Mesenchymal stem cell (in vitro differentiated cells and primary cell): ENCODE measurements at places on chromosomes 4 and X.

- no peak overlapping the region for H3K4me3 ChIP-seq
- peak; percentile 72 for DNase-seq
- no peak overlapping the region for H3K27ac ChIP-seq
- H3K4me1 ChIP-seq = no peaks in the 10 kb centered on the region
- no peaks in the 10 kb centered on the region for H3K27me3 ChIP-seq
Observed at GRCh38 chr4:85968945-85969819, 390.7 kb downstream of the MAPK10 start.

DNA sequence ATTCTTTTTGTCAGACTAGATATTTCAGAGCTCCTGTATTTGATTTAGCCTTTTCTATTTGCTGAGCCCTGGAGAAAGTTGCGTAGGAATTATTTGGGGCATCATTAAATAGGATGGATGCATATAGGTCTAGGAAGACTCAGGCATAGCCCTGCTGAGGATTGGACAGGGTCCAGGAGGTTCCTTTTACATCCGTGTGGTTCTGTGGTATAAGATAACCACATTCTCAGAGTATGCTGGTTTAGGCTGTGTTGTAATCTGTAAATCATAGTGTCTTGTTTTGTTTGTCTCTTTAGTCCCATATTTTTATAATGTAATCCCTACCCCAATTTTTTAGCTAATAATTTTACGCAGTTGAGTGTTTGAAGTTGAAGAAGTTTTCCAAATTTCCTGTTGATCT is 513.7 kb downstream of the RPA4 start:
- DNase-seq = peak; percentile 59
- H3K27me3 ChIP-seq = no peaks in the 10 kb centered on the region
- no peaks in the 10 kb centered on the region for H3K36me3 ChIP-seq
- no peak overlapping the region for H3K27ac ChIP-seq
- H3K4me1 ChIP-seq = no peaks in the 10 kb centered on the region
- no peak overlapping the region for H3K4me3 ChIP-seq

DNA sequence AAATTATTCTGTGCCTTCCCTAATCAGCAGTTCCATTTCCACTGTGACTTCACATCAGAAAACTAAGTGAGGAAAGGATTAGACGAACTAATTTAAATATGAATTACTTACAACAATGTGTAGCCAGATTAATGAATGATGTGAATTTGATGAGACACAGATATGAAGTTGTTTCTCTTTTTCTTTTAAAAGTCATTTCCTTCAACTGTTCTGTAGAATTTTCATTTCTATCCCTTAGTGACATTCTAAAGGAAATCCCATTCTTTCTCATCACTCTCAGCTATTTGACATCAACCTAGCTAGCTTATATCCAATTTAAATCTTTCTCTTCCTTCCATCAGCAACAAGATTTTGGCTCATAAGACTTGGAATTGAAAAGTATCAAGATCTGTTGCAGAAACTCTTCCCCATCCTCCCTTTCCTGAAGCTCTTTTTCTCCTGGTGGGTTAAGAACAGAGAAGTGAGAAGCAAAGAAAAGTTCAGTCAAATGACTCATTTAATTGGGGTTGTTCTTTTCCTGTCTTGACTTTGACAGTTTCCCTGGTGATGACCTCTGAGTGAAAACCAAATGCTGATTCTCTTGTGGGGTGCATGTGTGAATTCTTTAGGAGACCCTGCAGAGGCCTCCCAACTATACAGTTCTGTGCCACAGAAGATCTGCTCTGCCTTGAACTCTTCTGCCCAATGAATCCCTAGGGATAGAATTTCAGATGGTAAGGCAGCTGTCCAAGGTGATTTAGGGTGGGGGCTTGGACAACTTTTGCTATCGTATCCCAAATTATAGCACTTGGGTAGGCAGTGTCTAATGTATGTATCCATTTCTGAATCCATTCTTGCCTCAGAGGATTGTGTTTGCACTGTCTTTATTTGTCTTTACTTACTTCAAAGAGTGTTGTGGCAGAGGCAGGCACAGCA is 232.5 kb upstream of the GPRIN3 start:
- H3K4me1 ChIP-seq = no peaks in the 10 kb centered on the region
- H3K27me3 ChIP-seq = no peaks in the 10 kb centered on the region
- H3K36me3 ChIP-seq = no peaks in the 10 kb centered on the region
- peak; percentile 62 for DNase-seq
- H3K27ac ChIP-seq = no peak overlapping the region

DNA sequence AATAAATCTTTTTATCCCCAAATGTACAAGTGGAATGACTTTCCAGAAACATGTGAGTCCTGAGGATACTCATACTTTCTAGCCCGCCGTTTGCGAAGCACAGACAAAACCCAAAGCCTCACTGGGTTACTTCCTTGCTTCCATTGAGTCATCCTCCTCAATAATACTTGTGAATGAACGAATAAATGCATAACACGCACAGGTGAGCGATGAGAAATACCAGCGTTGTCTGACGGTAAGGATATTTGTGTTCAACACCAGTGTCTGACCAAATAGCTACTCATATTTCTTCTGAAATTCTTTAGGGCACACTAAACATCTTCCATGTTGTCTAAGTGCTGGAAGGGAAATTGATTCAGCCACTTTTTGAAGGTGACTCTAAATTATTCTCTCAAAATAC is 36.0 kb downstream of the CCNG2 start:
- no peak overlapping the region for H3K27ac ChIP-seq
- H3K4me1 ChIP-seq = no peaks in the 10 kb centered on the region
- no peak overlapping the region for H3K4me3 ChIP-seq
- no peaks in the 10 kb centered on the region for H3K36me3 ChIP-seq

DNA sequence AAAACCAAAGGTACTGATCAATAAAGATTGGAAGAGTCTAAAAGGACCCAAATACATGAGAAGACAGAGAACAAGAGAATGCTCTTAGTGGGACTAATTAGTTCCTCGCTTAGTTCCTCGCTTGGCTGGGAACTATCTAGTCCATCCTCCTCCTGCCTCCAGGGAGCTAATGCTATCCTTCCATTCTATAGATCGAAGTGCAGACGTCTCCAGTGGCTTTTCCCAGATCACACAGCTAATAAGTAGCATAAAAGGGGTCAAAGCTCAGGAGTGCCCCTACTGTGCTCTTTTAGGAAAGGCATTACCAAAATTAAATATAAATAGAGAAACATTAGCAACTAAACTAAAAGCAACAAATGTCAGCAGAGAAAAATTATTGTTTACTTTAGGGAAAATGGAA is 42.3 kb upstream of the PPARGC1A start:
- no peak overlapping the region for H3K4me3 ChIP-seq
- no peak overlapping the region for H3K27ac ChIP-seq
- peaks cover 7% of the 10 kb centered on the region for H3K4me1 ChIP-seq
- H3K27me3 ChIP-seq = no peaks in the 10 kb centered on the region
- no peaks in the 10 kb centered on the region for H3K36me3 ChIP-seq

DNA sequence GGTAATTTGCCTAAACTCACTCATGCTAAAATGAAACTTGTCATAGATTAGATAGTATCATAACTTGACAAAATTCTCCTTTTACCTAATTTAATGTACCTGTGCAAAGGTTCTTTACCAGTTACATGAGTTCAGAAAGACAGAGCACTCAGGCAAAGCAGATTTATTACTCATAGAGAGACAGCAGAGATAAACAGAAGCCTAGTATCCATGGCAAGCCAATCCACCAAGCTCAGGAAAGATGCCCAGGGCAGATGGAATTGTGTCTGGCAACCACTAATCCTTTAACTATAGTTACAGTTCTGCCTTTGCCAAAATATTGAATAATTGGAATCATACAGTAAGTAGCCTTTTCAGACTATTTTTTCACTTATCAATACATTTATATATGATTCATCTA is 826.2 kb downstream of the TECRL start:
- DNase-seq = no peak
- H3K36me3 ChIP-seq = no peaks in the 10 kb centered on the region
- H3K4me1 ChIP-seq = peaks cover 7% of the 10 kb centered on the region
- no peaks in the 10 kb centered on the region for H3K27me3 ChIP-seq

GRCh38 chr4:11741190-11741652 is 312.5 kb upstream of the HS3ST1 start:
- H3K4me3 ChIP-seq = no peak overlapping the region
- peaks cover 2% of the 10 kb centered on the region for H3K4me1 ChIP-seq
- H3K27ac ChIP-seq = peak overlapping the region; percentile 28
- peak; percentile 78 for DNase-seq

GRCh38 chr4:71498002-71498401 is 159.2 kb downstream of the SLC4A4 start:
- no peaks in the 10 kb centered on the region for H3K4me1 ChIP-seq
- DNase-seq = peak; percentile 73
- H3K27ac ChIP-seq = no peak overlapping the region
- no peaks in the 10 kb centered on the region for H3K36me3 ChIP-seq
- H3K27me3 ChIP-seq = no peaks in the 10 kb centered on the region
- no peak overlapping the region for H3K4me3 ChIP-seq

GRCh38 chrX:25001808-25002660 is 13.7 kb downstream of the ARX start:
- no peaks in the 10 kb centered on the region for H3K36me3 ChIP-seq
- no peak overlapping the region for H3K27ac ChIP-seq
- peaks cover 26% of the 10 kb centered on the region for H3K4me1 ChIP-seq
- H3K4me3 ChIP-seq = no peak overlapping the region
- no peak for DNase-seq

- H3K4me1 ChIP-seq = no peaks in the 10 kb centered on the region
- H3K27ac ChIP-seq = no peak overlapping the region
- no peak overlapping the region for H3K4me3 ChIP-seq
- no peak for DNase-seq
Observed at GRCh38 chr4:146368209-146368608, 153.5 kb downstream of the SLC10A7 start.

DNA sequence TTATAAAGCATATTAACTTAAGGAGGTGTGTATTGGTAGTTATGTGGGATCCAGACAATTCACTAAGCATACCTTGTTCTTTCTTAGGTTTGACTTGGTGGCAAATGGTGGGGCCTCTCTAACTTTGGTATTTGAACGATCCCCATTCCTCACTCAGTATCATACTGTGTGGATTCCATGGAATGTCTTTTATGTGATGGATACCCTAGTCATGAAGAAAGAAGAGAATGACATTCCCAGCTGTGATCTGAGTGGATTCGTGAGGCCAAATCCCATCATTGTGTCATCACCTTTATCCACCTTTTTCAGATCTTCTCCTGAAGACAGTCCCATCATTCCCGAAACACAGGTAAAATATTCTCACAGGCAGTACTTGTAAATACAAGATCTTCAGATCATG is 186.4 kb downstream of the DCTD start:
- DNase-seq = no peak
- H3K4me3 ChIP-seq = no peak overlapping the region
- peaks cover 6% of the 10 kb centered on the region for H3K36me3 ChIP-seq
- no peak overlapping the region for H3K27ac ChIP-seq
- no peaks in the 10 kb centered on the region for H3K4me1 ChIP-seq

GRCh38 chr4:17120761-17121160 is 222.3 kb upstream of the LDB2 start:
- no peaks in the 10 kb centered on the region for H3K4me1 ChIP-seq
- no peak overlapping the region for H3K27ac ChIP-seq
- no peak for DNase-seq

DNA sequence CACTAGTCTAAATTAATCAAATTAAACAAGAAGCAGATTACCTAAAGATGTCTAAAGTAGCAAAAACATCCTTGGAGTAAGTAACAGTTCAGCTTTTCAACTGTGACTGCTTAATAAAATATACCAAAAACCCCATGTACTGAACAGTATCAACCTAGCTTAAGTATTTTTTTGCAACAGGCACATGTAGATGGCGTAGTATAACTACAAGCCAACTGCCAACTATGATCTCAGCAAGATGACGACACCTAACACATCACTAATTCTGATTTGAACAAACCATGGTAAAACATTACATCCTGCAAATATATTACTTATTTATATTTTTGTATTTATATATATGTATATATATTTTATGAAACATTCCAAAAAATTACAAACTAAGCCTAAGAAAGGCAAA is 24.5 kb downstream of the DHX15 start:
- H3K4me1 ChIP-seq = peaks cover 2% of the 10 kb centered on the region
- H3K4me3 ChIP-seq = no peak overlapping the region
- peaks cover 36% of the 10 kb centered on the region for H3K36me3 ChIP-seq
- DNase-seq = peak; percentile 25

GRCh38 chrX:9135901-9136510 is 102.1 kb upstream of the FAM9B start:
- no peak overlapping the region for H3K4me3 ChIP-seq
- H3K27me3 ChIP-seq = no peaks in the 10 kb centered on the region
- H3K4me1 ChIP-seq = no peaks in the 10 kb centered on the region
- DNase-seq = peak; percentile 26

- H3K27me3 ChIP-seq = no peaks in the 10 kb centered on the region
- DNase-seq = peak; percentile 26
- no peaks in the 10 kb centered on the region for H3K4me1 ChIP-seq
- no peaks in the 10 kb centered on the region for H3K36me3 ChIP-seq
- no peak overlapping the region for H3K27ac ChIP-seq
Observed at GRCh38 chr4:60134099-60134498, 1066.0 kb upstream of the ADGRL3 start.

DNA sequence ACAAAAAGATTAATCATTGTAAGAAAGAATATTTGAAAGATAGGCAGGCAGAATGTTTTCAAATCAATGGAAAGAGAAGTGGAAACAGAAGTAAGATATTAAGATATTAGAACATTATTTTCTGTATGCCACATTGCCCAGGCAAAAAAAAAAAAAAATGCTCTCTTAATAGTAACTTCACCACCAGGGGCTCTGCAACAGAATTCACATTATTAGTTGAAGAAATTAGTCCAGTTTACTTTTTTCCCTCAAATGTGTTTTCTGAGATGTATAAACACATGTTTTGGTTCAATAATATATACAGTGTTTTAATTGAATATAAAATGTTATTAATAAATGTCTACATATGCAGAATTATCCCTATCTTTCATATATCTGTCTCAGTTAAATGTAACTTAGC is 78.0 kb upstream of the ADAD1 start:
- DNase-seq = no peak
- H3K4me3 ChIP-seq = no peak overlapping the region
- no peaks in the 10 kb centered on the region for H3K27me3 ChIP-seq
- H3K4me1 ChIP-seq = no peaks in the 10 kb centered on the region
- H3K36me3 ChIP-seq = peaks cover 3% of the 10 kb centered on the region
- H3K27ac ChIP-seq = no peak overlapping the region

- H3K27me3 ChIP-seq = no peaks in the 10 kb centered on the region
- peak; percentile 79 for DNase-seq
- no peak overlapping the region for H3K27ac ChIP-seq
- H3K4me3 ChIP-seq = no peak overlapping the region
- H3K4me1 ChIP-seq = no peaks in the 10 kb centered on the region
Observed at GRCh38 chr4:111689214-111689613, 456.0 kb upstream of the FAM241A start.
